ENCODE measurements at places on chromosomes 6 and 20.

- no peak for DNase-seq
Measured at GRCh38 chr6:82381278-82381677, 17.7 kb downstream of the TPBG start.

DNA sequence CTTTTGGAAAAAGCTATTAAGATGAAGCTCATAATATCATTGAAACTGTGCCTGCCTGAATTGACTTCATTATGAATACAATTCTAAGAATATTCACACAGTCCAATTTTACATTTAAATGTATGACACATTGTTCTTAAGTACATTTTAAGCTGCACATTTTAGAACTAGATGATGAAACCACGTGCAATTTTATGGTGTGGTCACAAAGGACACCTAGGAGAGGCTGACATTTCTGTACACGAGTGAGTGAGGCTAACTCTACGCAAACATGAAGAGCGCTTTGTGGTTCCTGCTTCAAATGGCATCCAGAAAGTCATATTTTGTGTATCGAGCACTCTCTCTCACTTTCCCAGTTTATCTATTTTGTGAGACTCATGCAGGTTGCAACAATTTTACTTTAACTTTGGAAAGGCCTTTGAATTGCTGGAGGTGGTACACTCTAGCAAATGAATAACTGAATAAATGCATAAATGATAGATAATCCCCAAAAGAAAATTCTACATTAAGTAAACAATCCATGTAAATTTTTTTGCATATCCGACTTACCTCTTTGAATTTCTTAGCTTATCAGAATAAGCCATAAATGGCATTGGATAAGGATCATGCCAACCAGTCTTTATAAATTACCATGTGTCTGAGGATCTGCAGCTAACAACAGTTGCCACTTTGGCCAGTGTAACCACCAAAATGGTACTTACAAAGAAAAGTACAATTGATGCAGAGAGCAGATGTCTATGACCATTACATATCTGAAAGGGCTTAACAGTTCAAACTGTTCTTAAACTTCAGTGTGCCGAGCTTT, 97.3 kb downstream of the NRSN1 start:
- no peak for DNase-seq

- DNase-seq, result no peak
Measured at GRCh38 chr6:105648276-105648675, 245.4 kb upstream of the PREP start.

DNA sequence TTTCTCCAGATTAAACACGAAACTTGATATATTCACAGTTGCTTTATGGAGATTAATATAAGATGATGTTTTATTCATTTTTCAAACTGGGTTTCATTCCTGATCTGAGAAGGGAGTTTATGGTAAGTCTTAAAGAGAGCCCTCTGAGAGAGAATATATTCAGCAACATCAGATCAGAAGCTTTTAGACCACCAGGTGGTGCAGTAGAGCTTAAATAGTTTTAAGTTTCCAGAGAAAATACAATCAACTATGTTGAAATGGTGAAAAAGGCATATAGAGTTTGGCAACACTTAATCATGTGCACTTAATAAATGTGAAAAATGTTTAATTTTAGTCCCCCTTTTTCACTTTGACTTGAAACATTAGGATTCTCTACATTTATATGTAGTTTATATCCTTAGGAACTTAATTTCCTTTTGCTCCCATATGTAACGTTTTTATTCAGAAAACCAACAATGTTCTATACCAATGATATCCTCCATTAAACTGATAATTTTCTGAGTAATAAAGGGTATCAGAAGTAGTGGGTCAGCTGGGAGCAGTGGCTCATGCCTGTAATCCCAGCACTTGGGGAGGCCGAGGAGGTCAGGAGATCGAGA, 86.4 kb upstream of the CLDN20 start:
- no peak for DNase-seq

- no peak for DNase-seq
Measured at GRCh38 chr6:148709577-148709976, 37.3 kb upstream of the UST start.

DNA sequence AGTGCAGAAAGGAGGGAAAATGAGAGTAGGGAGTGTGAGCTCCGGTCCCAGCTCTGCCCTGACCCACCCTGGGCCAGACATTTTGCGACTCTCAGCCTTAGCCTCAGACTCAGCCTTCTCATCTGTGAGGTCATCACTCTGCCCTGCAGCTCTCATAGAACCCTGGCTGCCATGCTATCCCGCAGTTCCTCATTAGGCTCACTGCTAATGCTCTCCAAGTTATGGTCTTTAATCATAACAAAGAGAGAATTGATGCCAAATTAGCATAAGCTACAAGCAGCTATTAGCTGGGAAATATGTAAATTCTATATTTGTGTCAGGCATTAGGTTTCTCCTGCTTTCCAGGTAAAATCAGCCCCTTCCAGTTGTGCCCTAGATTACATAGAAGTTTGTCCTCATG, 46.5 kb upstream of the MLN start:
- DNase-seq, result no peak

GRCh38 chr20:3661060-3661813, 2.0 kb downstream of the GFRA4 start:
- no peak for DNase-seq

DNA sequence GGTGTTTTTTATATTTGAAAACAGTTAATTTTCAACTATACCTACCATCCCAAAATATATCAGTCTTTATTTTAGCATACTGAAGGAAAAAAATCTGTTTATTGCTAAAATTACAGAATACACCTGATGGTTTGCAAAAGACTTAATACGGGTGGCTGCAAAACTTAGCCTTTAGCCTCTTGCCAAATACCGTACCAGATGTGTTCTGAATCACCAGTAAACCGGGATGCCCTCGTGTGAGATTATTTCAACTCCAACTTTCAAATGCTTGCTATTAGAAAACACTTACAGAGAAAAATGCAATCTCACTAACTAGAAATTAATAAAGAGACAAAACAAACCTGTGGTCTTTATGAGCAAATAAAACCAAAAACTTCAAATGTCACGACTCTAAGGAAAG, 36.0 kb downstream of the REV3L start:
- no peak for DNase-seq

GRCh38 chr6:87396595-87397392, 11.0 kb upstream of the CFAP206 start:
- DNase-seq, result no peak

DNA sequence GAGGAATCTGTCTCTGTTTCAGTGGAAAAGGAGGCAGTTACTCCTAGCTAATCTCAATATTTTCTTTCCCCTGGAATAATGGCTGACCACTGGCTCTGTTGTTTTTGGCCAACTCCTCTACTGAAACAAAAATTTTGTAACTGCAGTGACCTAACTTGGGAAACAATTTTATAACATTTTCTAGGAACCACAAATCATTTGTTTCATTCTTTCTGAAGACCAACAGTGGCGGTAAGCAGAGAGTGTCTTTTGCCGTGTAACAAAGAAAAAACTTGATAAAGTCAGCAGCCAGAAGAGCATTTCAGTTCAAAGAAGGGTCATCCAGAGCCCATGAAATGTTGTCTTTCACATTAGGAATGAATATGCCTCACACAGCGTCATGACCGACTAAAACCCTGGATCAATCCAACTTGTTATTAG, 11.8 kb upstream of the BFSP1 start:
- no peak for DNase-seq
